Activated effector memory CD4-positive, alpha-beta T cell treated with anti-CD3 and anti-CD28 coated beads, Interleukin-2, amount 50 U/mL, for 16 hours (primary cell): ENCODE measurements at places on chromosomes 2 and 18.
A peak's percentile ranks its signal among the peaks of the same experiment; 100 is the strongest.

GRCh38 chr2:189751080-189751658 is 11.4 kb downstream of the OSGEPL1 start:
- peak; percentile 66 for DNase-seq

DNA sequence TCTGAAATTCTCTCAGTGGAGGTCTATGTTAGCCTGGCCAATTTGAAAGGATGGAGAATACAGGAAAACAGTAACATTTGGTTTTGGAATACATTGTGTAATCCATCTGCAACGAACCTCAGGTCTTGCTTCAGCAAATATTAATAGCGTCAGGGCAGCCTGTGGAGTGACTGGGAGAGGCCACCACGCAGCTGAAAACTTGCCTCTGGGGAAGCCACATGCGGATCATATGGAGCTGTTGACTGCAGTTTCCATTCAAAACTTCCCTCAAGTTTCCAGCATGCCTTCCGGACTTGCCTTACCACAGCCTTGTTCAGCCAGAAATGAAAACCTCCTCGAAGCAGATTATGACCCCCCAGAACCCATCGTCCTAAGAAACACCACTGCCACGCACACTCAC is 25.7 kb downstream of the BCL11A start:
- no peak for DNase-seq

DNA sequence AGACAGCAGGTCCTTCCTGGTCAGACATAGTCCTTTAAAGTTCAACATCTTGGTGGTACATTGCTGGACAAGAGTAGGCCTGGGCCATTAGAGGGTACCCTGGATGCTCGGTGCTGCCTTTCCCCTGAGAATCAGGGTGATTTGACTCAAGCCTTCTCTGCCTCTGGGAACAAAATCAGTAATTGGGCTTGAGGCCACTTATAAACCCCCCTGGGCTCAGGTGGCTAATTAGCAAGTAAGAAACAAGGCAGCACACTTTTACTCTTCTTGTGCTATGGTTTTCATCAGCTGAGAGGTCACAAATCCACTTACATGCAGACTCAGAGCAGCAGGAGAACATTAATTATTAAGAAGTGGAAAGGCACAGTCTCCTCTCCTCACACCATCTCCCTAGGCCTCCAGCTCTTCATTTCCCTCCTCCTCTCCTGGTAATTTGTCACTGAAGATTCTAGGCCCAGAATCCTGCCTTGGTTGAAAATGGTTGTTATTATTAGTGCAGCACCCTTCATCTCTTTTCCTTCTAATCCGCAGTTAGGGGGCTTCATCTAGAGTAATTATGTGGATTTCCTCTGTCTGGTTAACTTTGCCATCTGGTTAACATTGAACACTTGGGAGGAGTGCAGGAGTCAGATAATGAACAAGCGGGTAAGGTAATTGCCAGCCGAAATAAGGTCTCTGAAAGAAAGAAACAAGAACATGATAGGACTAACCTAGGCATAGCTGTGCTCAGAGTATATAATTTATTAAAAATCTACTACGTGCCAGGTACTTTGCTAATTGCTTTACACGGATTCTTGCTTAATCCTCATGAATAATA is 29.7 kb upstream of the CASP10 start:
- DNase-seq = no peak

- DNase-seq = no peak
Measured at GRCh38 chr18:39741755-39742466, 2176.3 kb upstream of the CELF4 start.

DNA sequence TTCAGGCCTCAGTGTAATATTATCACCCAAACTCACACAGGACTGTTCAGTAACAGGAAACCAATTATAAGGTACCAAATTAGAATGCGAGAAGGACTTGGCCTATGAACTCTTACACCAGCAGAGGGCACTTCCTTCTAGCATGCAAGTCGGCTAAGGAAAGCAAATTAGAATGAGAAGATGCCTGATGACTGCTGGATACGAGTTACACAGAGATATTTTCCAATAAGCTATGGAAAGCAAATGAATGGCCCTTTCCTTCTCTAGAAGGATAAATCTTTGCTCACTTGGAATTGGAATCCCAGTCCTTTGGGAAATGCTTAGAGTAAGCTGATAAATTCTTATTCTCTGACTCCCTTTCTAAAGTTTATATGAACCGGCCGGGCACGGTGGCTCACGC is 109.8 kb downstream of the AP1S3 start:
- no peak for DNase-seq

DNA sequence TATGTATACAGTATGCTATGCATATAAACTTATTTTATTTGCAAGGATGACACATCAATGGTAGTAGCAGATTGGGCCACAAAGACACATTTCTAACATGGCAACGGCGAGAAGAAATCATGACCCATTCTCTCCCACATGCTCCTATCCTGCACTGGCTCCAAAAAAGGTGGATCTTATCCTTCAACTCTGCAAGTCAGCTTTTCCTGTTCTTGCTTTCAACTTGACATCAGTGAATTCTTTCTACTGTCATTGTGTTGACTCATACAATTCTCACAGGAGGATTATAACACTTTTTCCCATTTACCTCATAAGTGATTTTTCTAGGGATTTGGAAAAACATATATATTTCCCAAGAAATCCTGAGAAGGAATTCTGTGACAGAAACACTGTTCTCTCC is 53.1 kb downstream of the ACVR1 start:
- DNase-seq = no peak

DNA sequence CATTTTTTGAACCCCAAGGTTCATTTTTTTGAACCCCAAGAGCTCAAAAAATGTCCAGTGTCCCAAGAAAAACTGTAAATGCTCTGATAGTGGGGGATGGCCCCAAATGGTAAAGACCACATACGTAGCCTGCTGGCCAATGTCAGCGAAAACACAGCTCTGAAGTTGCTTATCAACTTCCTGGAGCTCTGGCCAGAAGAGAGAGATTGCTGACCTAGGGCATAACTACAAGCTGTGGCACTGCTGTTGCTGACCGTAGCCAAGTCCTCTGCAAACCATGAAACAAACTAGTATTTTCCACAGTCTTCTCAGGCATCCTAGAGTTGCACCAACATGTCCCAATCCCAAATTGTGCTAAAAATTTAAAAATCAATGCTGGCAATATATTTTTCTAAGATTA is 50.9 kb downstream of the REEP1 start:
- DNase-seq = no peak

- DNase-seq = no peak
Measured at GRCh38 chr2:230457073-230457768, 41.2 kb downstream of the SP100 start.

DNA sequence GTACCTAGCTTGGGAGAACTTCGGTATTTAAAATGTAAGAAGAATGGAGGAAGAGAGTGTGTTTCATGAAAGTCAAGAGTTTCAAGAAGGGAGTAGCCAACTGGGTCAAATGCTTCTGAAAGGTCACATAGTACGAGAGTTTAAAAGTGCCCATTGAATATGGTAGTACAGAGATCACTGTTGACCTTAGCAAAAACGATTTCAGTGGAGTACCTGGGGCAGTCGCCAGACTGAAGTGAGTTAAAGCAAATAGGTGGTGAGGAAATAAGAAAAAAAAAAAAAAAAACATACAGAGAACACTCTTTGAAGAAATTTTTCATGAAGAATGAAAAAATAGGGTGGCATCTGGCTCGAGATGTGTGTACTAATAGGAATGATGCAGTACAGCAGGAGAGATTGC is 11.5 kb downstream of the LIPT1 start:
- DNase-seq = no peak

- no peak for DNase-seq
Measured at GRCh38 chr2:42523341-42523740, 29.6 kb upstream of the KCNG3 start.

- no peak for DNase-seq
Measured at GRCh38 chr2:46387886-46388515, 90.8 kb downstream of the EPAS1 start.

- DNase-seq = no peak
Measured at GRCh38 chr2:222993920-222994650, 57.9 kb upstream of the KCNE4 start.

DNA sequence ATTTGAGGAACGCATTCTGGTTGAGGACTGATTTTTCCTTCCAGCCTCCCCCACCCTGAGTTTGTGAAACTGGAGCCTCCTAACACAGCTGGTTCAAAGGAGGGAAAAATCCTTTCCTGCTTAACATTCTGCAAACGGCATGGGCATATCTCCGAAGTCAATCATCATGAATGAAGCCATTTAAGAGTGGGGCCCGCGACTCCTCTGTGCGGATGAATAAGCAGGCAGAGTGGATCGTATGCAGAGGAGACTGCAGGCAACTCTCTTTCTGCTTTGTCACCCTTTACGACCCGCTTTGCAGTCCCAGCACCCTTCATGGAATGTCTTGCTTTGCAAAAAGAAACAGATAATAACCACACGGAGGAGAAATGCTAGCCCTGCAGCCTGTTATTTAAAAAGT is 305.2 kb downstream of the CLIP4 start:
- DNase-seq = no peak

DNA sequence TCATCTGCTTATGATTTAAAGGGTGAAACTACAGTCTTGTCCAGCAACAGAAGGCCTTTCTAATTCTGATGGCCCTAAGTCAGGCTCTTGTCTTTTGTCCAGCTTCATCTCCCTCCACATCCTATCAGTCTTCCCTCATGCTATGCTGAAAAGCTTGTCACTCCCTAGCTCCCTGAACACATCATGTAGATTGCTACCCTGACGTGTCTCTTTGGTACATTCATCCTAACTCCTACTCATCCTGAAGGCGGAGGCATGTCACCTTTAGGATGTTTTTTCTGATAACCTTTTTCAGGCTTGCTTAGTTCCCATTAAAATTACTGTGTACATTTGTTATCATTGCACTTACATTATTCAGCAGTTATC is 78.4 kb upstream of the ARL5A start:
- DNase-seq = no peak

DNA sequence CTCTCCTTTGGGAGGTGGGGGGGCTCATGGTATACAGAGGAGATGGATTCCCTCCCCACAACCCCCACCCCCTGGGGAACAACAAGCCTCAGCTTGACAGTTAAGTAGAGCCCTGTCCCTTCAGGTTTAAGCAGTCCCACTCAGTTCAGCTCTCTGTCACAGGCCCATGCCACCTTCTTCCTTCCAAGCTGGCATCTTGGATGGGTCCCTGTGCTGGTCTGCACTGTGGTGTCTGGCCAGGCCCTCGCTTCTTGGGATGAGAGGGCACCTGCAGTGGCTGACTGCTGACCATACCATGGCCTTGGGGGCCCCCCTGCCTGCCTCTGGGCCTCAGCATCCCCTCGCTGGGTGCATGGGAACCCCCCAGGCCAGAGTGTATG is 20.4 kb upstream of the GPR17 start:
- peak; percentile 33 for DNase-seq

DNA sequence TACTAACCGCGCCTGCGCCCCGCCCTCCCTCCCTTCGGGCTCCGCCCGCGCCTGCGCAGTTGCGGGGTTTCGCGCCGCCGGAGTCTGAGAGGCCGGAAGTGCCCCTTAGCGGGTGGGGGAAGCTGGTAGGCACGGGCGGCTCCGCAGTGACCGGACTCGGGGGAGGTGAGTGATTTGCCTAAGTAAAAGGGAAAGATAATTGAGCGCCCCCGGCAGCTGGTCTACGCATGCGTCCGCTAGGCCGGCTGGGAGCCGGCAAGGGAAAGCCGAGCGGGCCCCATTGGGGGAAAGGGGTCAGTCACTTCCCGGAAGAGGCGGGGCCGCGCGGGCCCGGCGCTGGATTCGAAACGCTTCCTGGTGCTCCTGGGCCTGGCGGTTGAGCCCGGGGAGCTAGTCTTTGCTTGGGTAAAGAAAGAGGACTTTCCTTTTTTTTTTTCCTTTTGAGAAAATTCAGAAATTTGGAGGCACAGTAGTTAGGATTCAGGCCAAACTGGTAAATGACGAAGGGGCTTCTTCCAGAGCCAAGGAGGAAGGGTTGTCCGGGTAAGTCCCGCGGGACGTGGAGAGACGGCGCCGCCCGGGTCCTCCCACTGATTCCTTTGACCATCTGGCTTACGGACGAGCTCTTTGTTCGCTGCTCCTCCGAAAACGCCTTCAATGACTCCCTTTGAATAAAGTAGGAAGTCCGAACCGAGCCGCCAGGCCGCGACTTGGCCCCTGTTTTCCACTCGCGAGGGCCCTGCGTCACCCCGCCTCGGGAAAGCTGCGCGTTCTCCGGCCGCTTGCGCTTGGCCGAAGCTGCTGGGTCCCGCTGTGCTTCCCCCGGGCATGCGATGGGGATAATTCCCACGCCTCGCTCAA is at the start of the genes GEN1 and SMC6:
GEN1 (plus strand) TSS at position 336 of the 861 bp plus-strand sequence. CDS start 5,806 bp downstream, outside the sequence.
SMC6 (minus strand) TSS at position 8 of the 861 bp plus-strand sequence. CDS start 7,864 bp downstream, outside the sequence.
- peak; percentile 96 for DNase-seq

GRCh38 chr18:48328473-48329210 is 80.5 kb downstream of the ZBTB7C start:
- DNase-seq = no peak

- DNase-seq = no peak
Measured at GRCh38 chr2:203583701-203584100, 48.6 kb upstream of the RAPH1 start.

- DNase-seq = no peak
Measured at GRCh38 chr2:27128668-27129571, 5.3 kb downstream of the ABHD1 start.

DNA sequence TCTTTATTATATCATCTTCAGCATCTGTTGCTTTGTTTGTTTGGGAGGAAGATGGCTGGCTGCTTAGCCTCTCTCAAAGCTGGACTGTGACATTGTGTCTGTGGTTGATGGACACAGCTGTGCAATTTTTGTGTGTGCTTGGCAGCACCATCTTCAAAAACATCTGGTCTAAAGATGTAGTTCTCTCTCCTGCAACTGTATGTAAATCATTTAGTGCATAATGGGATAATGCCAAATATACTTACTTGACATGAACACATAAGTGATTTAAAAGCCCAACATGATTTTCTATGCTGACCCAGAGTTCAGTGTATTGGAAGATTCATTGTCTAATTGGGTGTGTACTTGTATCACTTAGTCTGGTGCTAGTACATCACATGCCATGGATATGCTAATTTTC is 112.2 kb downstream of the MAP4K4 start:
- no peak for DNase-seq

- DNase-seq = no peak
Measured at GRCh38 chr2:236168110-236169080, at the start of gene GBX2. Gene GBX2, minus strand, starts transcription at chr2:236168386. Its CDS starts 415 bp downstream, at chr2:236167971.

DNA sequence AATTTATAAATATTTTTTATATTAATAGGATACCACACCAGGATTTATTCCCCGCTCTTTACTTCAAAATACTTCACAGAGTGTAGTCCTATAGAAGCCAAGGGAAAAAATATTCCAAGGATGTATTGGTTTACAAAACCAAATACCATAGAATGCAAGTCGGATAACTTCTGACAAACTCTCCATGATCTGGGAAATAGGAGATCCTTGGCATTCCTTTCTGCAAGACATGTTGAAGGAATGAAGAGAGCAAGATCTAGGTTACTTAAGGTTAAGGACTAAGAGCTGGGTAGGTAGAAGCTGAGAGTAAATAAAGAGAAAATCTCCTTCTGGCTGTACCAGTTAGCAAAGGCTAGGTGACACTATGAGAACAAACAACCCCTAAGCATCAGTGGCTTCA is 141.2 kb downstream of the LRATD1 start:
- no peak for DNase-seq

GRCh38 chr18:24567199-24567598 is 106.8 kb downstream of the HRH4 start:
- no peak for DNase-seq

GRCh38 chr2:215671244-215671643 is 235.4 kb upstream of the FN1 start:
- no peak for DNase-seq

DNA sequence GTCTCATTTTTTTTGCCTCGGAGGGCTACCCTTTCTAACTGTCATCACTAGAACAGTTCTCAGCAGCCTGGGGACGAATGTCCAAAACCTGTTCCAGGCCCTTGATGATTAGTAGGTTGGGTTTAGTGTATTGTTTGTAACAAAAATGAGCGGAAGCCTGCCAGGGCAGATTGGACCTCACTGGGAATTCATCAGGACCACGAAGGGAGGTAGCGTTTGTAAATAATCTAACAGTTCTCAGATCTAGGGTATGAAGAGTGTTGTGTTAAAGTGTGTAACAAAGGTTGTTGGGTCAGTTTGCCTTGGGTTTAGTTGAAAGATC is 799 bp downstream of the CEP68 start:
- peak; percentile 67 for DNase-seq
